Right atrium auricular region (tissue), 2 donors: ENCODE measurements at places on chromosomes 4 and X. TPM values are rescaled to one million over a fixed set of nuclear protein-coding genes. Genes with fewer than 3 reads are reported as not detected.
A peak's percentile ranks its signal among the peaks of the same experiment; 100 is the strongest.

Gene KDR
- total RNA-seq = 32.5 TPM

Gene SCML2
- total RNA-seq = 2.3 TPM

Gene MAGEB10
- not detected for total RNA-seq

Gene TRO
- total RNA-seq = 4.3 TPM

Gene TLR10
- total RNA-seq = 0.08 TPM

Gene GAGE12F
- total RNA-seq = not detected

DNA sequence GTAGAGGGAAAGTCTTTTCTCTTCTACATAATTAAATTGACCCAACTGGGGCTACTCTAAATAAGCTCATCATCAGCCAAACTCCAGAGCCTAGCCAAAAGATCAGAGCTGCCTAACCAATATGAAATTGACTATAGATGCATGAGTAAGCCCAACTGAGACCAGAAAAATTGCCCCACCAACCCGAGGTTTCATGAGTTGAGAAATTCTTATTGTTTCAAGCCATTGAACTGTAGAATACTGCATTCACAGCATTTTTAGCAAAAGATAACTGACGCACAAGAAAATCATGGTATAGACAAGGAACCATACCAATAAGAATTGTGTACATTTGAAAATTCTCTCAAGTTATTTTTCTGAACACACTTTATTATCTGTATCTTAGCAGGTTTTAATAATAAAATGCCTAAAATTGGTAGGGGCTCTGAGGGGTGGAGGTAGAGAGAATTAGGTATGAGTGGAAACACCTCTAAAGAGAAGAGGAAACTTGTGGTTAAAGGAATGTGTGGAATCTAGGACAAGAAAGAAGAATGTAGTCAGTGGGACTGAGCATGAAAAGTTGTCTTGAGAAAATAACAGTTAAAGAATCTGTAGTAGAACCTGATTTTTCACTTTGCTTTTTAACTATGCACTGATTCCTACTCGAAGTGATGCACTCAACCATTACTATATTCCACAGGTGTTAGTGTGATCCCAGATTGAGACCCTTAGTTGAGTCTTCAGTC is 200.9 kb upstream of the PPP1R2C start:
- H3K27me3 ChIP-seq = no peaks in the 10 kb centered on the region
- DNase-seq = no peak
- no peaks in the 10 kb centered on the region for H3K36me3 ChIP-seq
- no peak overlapping the region for H3K4me3 ChIP-seq
- H3K4me1 ChIP-seq = no peaks in the 10 kb centered on the region

GRCh38 chr4:184475096-184475461 is 729 bp upstream of the IRF2 start:
- H3K4me1 ChIP-seq = peaks cover 41% of the 10 kb centered on the region
- peak; percentile 78 for DNase-seq
- H3K4me3 ChIP-seq = peak overlapping the region; percentile 94

DNA sequence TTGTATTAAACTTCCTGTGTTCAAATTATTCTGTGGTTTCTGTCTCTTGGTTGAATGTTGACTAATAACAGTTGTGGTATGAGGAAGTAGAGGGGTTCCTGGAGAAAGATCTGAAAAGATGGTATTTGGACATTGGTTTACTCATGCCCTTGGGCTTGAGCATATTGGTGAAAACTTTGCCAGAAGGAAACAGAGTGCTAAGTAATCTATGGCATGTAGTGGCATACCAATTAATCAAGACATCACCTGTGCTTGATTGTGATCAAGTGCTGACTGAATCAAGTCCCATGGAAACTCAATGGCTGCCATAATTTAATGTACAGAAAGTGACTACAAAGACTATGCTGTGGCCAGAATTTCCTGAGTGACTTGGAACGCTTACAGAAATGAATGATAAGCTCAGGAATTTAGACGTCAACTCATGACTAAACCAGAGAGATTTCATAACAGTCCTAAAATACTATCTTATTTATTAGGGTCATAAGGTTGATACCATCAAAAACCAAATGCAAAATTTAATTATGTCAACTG is 2062.9 kb downstream of the ARAP2 start:
- DNase-seq = no peak
- H3K27me3 ChIP-seq = no peaks in the 10 kb centered on the region
- H3K27ac ChIP-seq = no peak overlapping the region
- H3K36me3 ChIP-seq = no peaks in the 10 kb centered on the region
- no peaks in the 10 kb centered on the region for H3K4me1 ChIP-seq

- DNase-seq = no peak
- H3K4me1 ChIP-seq = no peaks in the 10 kb centered on the region
- H3K4me3 ChIP-seq = no peak overlapping the region
- H3K36me3 ChIP-seq = no peaks in the 10 kb centered on the region
- no peak overlapping the region for H3K27ac ChIP-seq
Observed at GRCh38 chr4:107509615-107510014, 210.4 kb downstream of the PAPSS1 start.

DNA sequence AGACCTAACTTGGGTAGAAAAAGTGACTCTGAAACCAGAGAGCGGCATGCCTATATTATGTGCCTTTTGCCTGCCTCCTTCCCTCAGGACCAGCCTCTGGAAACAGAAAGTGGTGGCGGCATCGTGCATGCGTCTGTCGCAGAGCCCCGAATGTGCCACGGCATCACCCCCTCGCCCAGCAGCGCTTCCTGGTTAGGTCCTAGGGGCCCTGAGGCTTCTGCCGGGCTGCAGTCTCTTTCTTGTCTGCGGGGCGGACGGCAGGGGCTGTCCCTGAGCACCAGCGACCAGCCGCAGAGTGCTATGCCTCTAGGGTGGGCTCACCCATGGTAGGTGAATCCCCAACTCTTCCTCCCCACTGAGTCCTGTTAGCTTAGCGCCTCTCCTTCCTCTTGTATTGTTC is 68.7 kb downstream of the VSIG4 start:
- H3K4me1 ChIP-seq = no peaks in the 10 kb centered on the region
- DNase-seq = no peak
- no peaks in the 10 kb centered on the region for H3K36me3 ChIP-seq
- no peak overlapping the region for H3K4me3 ChIP-seq
- H3K27me3 ChIP-seq = no peaks in the 10 kb centered on the region

DNA sequence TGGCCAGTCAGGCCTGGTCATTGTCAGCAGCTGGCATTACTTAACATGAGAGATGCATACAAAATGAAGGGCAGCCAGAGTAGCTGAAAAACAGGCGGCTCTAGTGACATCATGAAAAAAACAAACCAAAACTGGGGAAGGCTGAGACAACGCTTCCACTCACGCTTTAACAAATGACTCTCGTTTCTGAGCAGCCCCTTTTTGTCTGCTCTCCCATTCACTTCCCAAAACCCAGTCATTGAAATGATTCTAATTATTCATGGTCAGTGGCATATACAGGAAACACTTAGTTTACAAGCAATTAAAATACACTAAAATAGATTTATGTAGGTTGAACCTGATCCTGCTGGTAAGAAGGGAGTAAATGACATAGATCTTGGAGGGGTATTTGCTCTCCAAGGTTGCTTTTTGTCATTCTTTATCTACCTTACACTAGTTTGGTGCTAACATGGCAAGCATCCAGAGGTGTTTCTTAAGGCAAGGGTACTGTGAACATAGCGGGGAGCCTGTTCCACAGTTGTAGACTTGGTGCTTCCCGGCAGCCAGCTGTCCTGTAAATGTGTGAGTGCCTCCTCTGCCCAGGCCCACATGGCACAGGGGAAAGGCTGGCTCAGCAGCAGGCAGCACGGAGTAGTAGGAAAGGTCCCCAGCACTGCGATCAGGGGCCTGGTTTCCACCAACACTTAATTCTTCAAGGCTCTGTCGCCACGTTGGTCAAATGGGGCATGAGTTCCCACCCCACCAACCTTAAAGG is 61.2 kb upstream of the CITED1 start:
- no peaks in the 10 kb centered on the region for H3K36me3 ChIP-seq
- H3K27ac ChIP-seq = no peak overlapping the region
- H3K4me1 ChIP-seq = no peaks in the 10 kb centered on the region
- no peak for DNase-seq
- no peaks in the 10 kb centered on the region for H3K27me3 ChIP-seq

DNA sequence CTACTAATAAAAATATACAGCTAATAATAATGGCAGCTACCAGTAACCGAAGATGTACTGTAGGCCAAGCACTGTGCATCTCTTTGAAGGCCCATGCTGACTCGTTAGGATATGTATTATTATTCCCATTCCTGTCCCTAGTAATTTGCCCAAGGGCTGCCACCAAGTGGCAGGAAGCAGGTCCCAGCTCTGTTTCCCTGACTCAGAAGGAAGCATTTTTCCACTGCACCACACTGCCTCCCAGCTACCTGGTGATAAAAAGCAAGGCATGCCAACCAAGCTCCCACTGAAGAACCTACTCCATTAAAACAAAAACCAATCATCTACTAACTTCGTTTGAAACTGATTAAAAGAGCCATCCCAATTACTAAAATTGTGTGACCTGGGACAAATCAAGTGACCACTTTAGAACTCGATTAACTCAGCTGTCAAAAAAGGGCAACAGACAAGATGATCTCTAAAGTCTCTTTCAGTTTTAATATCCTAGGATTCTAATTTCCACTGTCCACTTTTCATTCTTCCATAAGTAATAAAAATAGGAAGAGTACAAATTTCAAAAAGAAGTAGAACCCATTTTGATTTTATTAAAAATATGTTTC is 24.3 kb upstream of the PGM2 start:
- no peak for DNase-seq
- H3K27me3 ChIP-seq = no peaks in the 10 kb centered on the region
- no peaks in the 10 kb centered on the region for H3K36me3 ChIP-seq
- no peak overlapping the region for H3K4me3 ChIP-seq

DNA sequence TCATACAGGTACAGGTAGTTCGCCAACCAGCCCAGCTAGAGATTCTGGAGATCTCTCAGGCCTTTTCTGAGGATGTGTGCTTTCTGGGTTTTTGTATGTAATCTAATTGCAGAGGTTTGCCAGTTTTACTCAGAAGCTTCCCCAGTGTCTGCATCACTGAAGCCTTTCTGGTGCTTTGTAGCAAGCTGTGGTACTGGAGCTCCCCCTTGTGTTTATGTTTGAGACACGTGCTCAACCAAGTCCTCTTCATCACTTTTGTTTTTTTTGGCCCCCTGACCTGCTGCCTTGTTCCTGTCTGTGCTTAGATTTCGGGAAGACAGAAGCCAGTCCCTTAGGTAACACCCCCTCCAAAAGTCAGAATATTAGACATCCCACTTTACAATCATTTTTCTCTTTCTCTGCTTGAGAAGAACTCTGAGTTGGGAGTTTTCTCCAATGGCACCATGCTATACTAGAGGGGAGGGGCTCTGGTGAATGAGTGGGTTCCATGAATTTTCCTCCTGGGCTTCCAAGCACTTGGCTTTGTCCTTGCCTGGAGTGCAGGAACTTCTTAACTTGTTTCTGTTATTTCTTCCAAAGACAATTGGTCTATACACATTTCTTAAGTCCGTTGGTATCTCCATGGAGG is 128.4 kb upstream of the TBC1D9 start:
- H3K27me3 ChIP-seq = no peaks in the 10 kb centered on the region
- DNase-seq = no peak
- H3K27ac ChIP-seq = no peak overlapping the region
- no peak overlapping the region for H3K4me3 ChIP-seq
- no peaks in the 10 kb centered on the region for H3K4me1 ChIP-seq

GRCh38 chr4:114287079-114287696 is 307.7 kb upstream of the ARSJ start:
- H3K27me3 ChIP-seq = no peaks in the 10 kb centered on the region
- no peak for DNase-seq
- no peaks in the 10 kb centered on the region for H3K36me3 ChIP-seq
- H3K4me1 ChIP-seq = no peaks in the 10 kb centered on the region
- no peak overlapping the region for H3K27ac ChIP-seq

DNA sequence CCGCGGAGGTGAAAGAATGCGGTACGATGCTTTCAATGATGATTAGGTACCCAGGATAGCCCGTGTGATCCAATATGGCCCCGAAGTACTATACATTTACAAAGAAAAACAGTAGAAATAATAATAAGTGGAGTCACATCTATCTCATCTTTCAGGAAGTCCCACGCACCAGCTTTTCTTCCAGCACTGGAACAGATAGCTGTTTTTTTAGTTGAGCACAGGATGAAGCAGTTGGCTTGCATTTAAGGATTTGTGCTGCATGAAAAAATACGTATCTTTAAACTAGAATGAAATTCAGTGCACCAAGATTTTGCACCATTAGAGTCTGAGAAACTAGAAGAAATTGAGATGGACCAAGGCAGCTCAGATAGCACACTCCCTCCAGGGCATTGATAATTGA is 44.1 kb downstream of the SMIM20 start:
- no peak overlapping the region for H3K4me3 ChIP-seq
- DNase-seq = no peak
- no peaks in the 10 kb centered on the region for H3K4me1 ChIP-seq
- no peaks in the 10 kb centered on the region for H3K27me3 ChIP-seq
- no peak overlapping the region for H3K27ac ChIP-seq

- H3K36me3 ChIP-seq = no peaks in the 10 kb centered on the region
- no peaks in the 10 kb centered on the region for H3K27me3 ChIP-seq
- H3K4me1 ChIP-seq = no peaks in the 10 kb centered on the region
- H3K4me3 ChIP-seq = no peak overlapping the region
Observed at GRCh38 chr4:165709516-165709915, 163.5 kb upstream of the TLL1 start.

GRCh38 chr4:111761531-111761930 is 383.7 kb upstream of the FAM241A start:
- H3K4me1 ChIP-seq = no peaks in the 10 kb centered on the region
- no peaks in the 10 kb centered on the region for H3K36me3 ChIP-seq
- H3K27me3 ChIP-seq = no peaks in the 10 kb centered on the region
- no peak for DNase-seq

DNA sequence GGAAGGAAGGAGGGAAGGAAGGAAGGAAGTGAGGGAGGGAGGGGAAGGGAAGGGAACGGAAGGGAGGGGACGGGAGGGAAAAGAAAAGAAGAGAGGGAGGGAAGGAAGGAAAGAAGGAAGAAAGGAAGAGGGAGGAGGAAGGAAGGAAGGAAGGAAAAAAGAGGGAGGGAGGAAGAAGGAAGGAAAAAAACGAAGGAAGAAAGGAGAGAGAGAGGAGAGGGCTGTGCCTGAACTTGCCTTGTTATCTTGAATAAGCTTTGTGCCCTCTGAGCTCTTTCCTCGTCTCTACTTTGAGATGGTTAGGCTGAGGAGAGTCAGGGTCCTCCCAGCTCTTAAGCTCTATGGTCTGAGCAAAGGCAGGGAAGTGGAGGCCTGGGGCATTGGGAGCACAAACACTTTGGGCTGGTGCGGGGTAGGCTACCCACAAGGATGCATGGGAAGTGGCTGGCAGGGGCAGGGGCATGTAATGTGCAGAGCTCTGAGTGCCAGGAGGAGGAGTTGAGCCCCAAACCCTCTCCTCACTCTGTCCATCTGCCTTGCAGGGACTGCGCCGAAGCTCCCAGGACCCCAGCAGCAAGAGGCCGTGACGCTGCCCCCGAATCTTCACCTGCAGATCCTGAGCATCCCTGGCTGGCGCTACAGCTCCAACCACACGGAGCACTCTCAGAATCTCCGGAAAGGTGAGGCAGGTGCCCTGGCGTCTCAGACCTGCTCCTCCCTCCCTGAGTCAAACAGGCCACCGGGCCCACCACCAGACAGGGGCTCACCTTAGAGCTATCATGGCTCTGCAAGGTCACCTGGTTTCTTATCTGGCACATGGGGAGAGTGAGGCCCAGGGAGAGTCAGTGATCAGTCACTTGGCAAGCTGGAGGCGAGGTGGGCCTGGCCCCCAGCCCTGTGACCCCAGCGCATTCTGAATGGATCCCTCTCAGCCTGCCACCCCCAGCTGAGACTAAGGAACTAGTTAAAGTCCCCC is 26.5 kb upstream of the MRFAP1 start:
- no peak overlapping the region for H3K27ac ChIP-seq
- no peaks in the 10 kb centered on the region for H3K4me1 ChIP-seq
- H3K4me3 ChIP-seq = no peak overlapping the region
- H3K27me3 ChIP-seq = no peaks in the 10 kb centered on the region
- DNase-seq = no peak
- H3K36me3 ChIP-seq = peaks cover 56% of the 10 kb centered on the region
